ENCODE measurements at places on chromosomes 5 and 9. TPM values are rescaled to one million over a fixed set of nuclear protein-coding genes. Genes with fewer than 3 reads are reported as not detected.

The CCDC183 gene
- not detected for total RNA-seq

The ANKS6 gene
- total RNA-seq = 13.8 TPM

The IRX1 gene
- 1.1 TPM for total RNA-seq

The SLC36A3 gene
- not detected for total RNA-seq

The ADAMTSL1 gene
- 1.5 TPM for total RNA-seq

The TMCO6 gene
- 14.0 TPM for total RNA-seq

The CCL27 gene
- total RNA-seq = 0.20 TPM

The BTNL3 gene
- total RNA-seq = not detected

The HAVCR1 gene
- not detected for total RNA-seq

The OLFML2A gene
- total RNA-seq = 12.3 TPM

The RALGDS gene
- total RNA-seq = 35.0 TPM

The GABRA1 gene
- total RNA-seq = not detected

GRCh38 chr5:54577937-54578653 is 60.5 kb downstream of the SNX18 start:
- no peak for ATAC-seq

- no peak for ATAC-seq
Measured at GRCh38 chr5:123398058-123398733, 25.0 kb downstream of the CEP120 start.

- ATAC-seq = no peak
Measured at GRCh38 chr5:68540798-68541590, 325.4 kb downstream of the PIK3R1 start.

DNA sequence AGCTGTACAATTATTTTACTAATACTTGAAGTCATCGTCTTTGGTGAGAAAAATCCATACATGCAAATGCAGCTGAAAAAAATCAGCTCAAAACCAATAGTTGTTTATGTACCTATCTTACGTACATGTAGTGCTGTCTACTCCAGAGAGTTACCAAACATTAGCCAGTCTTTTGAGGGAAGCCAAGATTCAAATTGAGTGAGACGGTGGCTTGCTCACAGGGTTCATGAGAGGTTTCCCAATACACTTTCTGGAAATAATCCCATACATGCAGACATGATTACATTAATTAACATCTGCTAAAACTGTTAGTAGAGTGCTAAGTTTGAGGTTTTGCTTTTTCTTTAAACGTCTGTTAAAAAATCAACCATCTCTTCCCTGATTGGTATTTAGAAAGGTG is 2.3 kb downstream of the C9orf72 start:
- ATAC-seq = no peak

GRCh38 chr9:114078781-114079156 is 669 bp upstream of the AMBP start:
- ATAC-seq = no peak

DNA sequence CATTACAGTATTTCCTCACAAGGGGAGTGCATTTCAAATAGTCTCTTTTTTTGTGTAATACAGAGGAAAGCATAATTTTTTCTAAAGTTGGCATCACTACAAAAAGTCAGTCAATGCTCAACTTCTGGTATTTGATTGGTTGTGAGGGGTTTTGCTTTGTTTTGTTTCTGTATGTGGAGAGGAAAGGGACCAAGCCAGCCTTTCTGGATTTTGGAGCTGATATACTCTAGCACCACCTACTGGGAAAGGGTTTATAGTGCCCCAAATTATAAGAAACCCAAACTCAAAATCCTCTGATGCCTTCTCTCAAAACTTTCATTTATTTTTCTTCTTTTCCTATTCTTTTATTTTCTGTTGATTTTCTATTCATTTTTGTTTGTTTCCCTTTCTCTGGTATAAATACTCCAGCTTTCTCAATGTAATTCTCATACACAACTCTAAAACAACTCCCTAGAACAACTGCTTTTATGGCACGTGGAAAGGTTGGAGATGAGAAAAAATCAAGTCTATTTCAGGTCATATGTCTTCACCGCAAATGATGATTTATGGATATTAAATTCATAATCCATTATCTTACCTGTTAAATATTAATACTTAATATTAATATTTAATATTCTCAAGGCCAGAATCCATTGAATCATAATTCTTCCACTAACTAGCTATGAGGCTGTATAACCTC is 69.5 kb upstream of the ANXA1 start:
- peak; percentile 62 for ATAC-seq

DNA sequence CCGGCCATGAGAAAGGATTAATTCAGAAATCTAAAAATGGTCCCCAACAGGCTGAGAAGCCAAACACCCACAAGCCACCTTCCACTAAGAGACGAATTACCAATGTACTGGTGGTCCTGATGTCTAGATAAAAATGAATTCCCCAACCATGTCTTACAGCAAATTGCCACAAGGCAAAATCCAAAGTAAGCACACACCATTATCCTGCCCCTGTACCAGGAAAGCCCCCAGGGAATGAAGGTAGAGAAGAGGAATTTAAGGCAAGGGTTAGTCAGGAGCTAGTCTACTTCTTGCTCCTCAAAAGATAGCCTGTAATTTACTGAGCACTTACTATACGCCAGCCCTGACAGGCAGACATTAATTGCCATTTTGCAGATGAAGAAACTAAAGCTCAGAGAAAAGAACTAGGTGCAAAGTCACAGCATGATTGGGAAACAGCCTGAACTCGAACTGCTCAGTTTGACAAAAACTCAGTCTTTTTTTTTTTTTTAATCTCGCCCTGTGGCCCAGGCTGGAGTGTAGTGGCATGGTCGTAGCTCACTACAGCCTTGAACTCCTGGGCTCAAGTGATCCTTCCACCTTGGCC is 64.3 kb downstream of the RAPGEF1 start:
- no peak for ATAC-seq

DNA sequence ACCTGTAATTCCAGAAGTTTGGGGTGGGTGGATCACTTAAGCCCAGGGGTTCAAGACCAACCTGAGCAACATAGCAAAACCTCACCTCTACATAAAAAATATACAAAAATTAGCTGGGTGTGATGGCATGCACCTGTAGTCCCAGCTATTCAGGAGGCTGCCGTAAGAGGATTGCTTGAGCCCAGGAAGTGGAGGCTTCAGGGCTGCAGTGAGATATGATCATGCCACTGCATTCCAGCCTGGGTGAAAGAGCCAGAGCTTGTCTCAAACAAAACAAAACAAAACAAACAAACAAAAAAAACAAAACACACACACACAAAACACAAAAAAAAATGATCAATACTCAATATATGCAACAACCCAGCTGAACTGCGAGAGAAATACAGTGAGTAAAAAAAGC is 29.5 kb upstream of the TRIM14 start:
- ATAC-seq = no peak

GRCh38 chr9:104842698-104843097 is 78.8 kb downstream of the NIPSNAP3B start:
- no peak for ATAC-seq

GRCh38 chr9:75451045-75451444 is 362.7 kb downstream of the OSTF1 start:
- ATAC-seq = no peak

DNA sequence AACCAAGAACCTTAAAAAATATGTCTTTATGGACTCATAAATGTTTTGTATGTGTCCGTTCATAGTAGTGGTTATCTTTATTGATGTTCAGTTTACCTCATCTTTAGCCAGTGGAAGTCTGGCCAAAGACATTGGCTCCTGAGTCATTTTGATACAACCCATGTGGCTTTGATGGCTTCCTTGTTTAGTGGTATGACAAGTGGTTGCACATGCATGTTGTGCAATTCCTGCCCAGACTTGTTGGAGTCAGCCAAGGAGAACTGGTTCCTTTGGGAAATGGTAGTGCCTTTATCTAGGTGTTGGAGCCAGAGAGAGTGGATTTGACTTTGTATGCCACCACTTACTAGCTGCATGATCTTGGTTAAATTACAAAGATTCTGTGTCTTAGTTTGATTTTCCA is 94.3 kb downstream of the RPS23 start:
- ATAC-seq = peak; percentile 98

DNA sequence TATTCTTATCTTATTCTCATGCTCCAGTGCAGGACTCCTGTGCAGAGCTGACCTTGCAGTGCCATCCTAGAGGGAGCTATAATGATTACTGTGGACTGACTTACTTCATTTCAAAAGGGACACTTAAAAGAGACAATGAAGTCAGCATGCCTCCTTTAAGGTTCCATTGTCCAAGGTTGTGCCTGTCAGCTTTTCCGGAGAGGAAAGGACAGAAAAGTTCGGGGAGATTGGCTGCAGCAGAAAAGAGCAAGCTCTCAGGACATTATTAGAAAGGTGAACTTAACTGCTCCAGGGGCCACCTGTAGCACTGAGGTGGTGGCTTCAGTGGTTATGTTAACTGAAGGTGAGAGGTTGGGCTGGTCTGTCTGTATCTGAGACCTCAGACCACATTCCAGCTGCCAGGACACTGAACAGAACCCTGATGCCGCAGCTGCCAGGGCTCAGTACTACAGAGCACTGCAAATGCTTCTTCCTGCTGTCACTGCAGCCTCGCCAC is 112.9 kb downstream of the ST8SIA4 start:
- ATAC-seq = no peak

- ATAC-seq = no peak
Measured at GRCh38 chr5:158783382-158783781, 316.3 kb downstream of the EBF1 start.

- ATAC-seq = no peak
Measured at GRCh38 chr9:113599646-113600022, 136.1 kb downstream of the RGS3 start.

GRCh38 chr9:81559709-81560108 is 129.6 kb downstream of the TLE1 start:
- ATAC-seq = no peak

DNA sequence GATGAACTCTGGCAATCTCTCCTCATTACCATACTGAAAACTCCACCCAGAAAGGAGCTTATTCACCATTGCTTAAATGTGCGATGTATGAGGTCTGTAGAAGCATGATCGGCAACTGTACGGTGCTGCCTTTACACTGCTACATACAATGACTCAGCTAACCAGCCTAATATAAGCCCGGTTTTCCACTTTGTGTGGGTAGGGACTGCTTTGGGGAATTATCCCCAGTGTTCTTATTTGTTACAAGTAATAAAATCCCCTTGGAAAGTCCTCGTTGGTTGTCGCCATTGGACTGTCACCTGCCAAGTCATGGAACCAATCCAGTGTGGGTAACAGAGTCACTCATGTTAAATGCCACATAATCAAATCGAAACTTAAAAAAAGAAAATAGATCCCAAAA is 23.5 kb upstream of the TENT2 start:
- no peak for ATAC-seq

DNA sequence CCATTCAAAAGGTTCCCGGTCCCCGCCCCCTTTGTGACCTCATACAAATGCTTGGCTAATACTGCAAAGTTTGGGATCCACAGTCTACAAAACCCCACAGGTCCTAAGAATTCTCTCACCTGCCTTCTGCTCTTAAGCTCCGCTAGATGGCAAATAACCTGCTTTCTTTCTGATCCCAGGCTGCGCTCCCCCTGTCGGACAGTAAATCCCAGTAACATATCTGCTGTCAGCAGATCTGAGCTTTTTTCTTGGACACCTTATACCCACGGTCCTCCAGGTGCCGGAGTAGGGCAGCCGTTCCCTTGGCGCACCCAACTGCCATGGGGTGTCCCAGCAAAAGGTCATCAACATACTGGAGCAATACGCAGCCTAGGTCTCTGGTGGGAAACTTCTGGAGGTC is 39.0 kb upstream of the PPP1R26 start:
- ATAC-seq = no peak

DNA sequence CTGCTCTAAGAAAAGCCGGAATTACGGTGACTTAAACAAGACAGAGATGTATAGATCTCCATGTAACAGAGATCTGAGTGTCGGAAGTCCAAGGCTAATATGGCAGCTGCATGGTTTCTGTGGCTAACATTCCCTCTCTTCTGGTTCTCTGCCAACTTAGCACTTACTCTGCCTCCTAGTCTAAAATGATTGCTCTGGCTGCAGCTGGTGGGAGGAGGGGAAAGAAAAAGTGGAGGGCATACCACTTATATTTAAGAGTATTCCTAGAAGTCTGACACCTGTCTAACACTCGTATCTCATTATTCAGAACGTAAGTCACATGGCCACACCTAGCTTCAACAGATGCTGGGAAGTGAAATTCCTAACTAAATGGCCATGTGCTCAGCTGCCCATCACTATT is 551.5 kb upstream of the TLE4 start:
- no peak for ATAC-seq

GRCh38 chr5:1503241-1504068 is 20.3 kb downstream of the LPCAT1 start:
- ATAC-seq = no peak

- ATAC-seq = no peak
Measured at GRCh38 chr9:34001298-34001697, 47.4 kb downstream of the UBAP2 start.

DNA sequence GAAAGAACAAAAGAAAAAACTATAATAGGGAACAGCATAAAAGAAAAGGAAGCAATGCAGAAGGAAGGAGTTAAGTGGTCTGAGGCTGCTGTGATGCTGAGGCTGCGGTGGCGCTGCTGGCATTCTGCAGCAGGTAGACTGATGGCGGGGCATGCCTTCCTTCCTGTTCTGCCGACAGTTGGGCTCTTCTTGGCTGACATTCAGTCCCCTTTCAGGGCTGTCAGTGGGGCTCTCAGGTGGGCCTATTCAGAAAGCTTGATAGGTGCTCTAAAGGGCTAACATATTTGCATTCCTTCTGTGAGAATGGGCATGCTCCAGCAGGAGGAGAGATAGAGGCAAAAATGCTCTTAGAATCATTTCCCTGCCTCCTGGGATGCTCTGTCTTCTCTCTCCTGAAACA is 5.1 kb upstream of the CLINT1 start:
- ATAC-seq = no peak

DNA sequence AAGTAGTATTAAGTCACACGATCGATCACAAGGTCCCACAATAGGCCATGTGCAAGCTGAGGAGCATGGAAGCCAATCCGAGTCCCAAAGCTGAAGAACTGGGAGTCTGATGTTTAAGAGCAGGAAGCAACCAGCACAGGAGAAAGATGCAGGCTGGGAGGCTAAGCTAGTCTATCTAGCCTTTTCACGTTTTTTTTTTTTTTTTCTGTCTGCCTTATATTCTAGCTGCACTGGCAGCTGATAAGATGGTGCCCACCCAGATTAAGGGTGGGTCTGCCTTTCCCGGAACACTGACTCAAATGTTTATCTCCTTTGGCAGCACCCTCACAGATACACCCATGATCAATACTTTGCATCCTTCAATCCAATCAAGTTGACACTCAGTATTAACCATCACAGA is 6.5 kb downstream of the PPIP5K2 start:
- no peak for ATAC-seq

GRCh38 chr9:126875756-126876510 is 15.5 kb downstream of the ZBTB34 start:
- ATAC-seq = no peak

GRCh38 chr5:83364312-83365299 is 106.9 kb upstream of the VCAN start:
- ATAC-seq = no peak

GRCh38 chr5:139664086-139664693 is 16.0 kb downstream of the CXXC5 start:
- ATAC-seq = no peak

GRCh38 chr9:127524373-127524772 is 73.1 kb downstream of the LRSAM1 start:
- no peak for ATAC-seq

- ATAC-seq = peak; percentile 66
Measured at GRCh38 chr5:176596689-176597416, 13.1 kb downstream of the GPRIN1 start.
